ENCODE measurements at places on chromosomes 6 and 20. TPM values are rescaled to one million over a fixed set of nuclear protein-coding genes. Genes with fewer than 3 reads are reported as not detected.

- no peak for DNase-seq
Measured at GRCh38 chr20:34369265-34369664, 6.2 kb downstream of the ITCH start.

The AKAP7 gene
- 2.5 TPM for total RNA-seq

- no peak for DNase-seq
Measured at GRCh38 chr6:41291717-41292116, 5.2 kb upstream of the TREM1 start.

- peak; percentile 64 for DNase-seq
Measured at GRCh38 chr20:3686867-3687321, 5.1 kb upstream of the ADAM33 start.

The SNTA1 gene
- total RNA-seq: 12.4 TPM

- DNase-seq: no peak
Measured at GRCh38 chr6:111870051-111870741, 3.1 kb downstream of the FYN start.

DNA sequence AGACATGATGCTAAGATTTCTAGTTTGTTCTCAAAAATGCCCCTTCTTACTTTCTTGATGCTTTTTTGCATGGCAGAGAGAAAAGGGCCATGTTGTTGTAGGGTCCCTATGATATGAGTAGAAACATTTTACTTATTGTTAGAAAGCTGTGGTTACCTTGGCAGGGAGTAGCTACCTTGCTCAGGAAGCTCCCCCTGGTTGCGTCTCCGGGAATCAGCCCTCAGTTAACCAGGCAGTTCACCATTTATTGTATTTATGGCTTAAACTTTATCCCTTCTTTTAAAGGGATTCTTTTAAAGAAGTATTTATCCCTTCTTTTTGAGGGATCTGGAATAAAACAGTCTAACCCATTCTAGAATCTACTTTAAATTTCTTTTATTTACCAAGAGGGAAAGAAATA is 113.9 kb upstream of the PROKR2 start:
- DNase-seq: no peak

The CTCFL gene
- 0.07 TPM for total RNA-seq

The SLC22A16 gene
- 0.14 TPM for total RNA-seq

The MUC21 gene
- not detected for total RNA-seq

DNA sequence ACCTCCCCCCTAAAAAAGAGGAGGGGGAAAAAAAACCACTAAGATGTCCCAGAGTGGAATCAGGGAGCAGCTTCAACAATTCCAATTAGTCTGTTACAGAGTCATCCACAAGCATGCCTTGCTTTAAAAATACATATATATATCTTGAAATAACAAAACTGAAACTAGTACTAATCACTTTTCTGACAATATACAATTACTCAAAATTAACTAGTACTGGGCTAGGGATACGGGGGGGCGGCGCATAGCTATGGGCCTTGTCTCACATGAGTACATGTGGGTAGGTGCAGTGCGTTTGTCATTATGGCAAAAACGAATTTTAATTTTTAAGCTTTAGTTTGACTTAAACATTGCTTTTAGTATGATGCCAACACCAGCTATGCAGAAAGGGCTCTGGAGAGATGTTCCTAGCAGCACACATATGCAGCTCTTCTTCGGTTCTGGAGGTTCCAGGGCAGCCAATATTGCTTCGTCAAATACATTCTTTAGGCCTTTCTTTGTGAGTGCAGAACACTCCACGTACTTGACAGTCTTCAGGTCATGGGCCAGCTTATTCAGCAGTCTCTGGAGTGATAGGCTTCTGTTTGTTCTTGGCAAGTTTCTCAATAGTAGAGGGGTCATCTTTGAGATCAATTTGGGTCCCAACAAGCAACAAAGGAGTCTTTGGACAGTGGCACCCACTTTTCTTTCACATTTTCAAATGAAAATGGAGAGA is 38.8 kb downstream of the ITCH start:
- DNase-seq: no peak

The GPX5 gene
- not detected for total RNA-seq

The HLA-DOA gene
- not detected for total RNA-seq

All from epithelial cell of proximal tubule (primary cell).